Breast epithelium (tissue), 4 donors: ENCODE measurements at places on chromosomes 12 and 14. TPM values are rescaled to one million over a fixed set of nuclear protein-coding genes. Genes with fewer than 3 reads are reported as not detected.

Gene TXNDC16
- 13.1 TPM for total RNA-seq

Gene WNT1
- total RNA-seq = not detected

Gene SIX6
- total RNA-seq = not detected

Gene AKAP6
- 9.1 TPM for total RNA-seq

Gene TUBA1C
- 97.3 TPM for total RNA-seq
